ENCODE measurements at places on chromosomes 13 and 19. TPM values are rescaled to one million over a fixed set of nuclear protein-coding genes. Genes with fewer than 3 reads are reported as not detected.
A peak's percentile ranks its signal among the peaks of the same experiment; 100 is the strongest.

Gene CEACAM16
- total RNA-seq = not detected

Gene WDR87
- not detected for total RNA-seq

Gene AMER2
- not detected for total RNA-seq

Gene PSG4
- total RNA-seq = not detected

Gene IGFL2
- not detected for total RNA-seq

Gene SEMA6B
- 0.91 TPM for total RNA-seq

Gene DAND5
- not detected for total RNA-seq

Gene C19orf81
- total RNA-seq = not detected

DNA sequence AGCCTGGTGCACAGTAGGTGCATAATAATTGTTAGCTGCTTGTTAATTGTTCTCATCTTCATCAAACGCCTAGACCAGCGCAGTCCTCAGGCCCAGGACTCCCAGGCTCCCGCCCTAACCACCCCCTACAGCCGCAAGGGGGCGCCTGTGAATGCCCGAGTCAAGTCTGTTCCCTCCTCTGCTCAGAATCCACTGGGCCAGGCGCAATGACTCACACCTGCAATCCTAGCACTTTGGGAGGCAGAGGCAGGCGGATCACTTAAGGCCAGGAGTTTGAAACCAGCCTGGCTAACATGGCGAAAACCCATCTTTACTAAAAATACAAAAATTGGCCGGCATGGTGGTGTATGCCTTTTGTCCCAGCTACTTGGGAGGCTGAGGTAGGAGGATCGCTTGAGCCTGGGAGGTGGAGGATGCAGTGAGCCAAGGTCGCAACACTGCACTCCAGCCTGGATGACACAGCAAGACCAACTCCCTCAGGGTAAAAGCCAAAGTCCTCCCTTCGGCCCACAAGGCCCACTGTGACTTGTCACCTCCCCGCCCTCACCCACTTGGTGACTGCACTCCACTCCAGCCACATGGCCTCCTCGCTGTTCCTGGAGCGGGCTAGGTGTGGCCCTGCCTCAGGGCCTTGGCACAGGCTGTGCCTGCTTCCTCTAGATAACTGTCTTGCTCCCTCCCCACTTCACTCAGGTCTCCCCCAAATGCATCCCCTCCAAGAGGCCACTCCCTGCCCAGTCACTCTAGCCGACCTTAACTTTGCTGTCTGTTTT lies 9.1 kb downstream of the ZNF653 start:
- no peaks in the 10 kb centered on the region for H3K36me3 ChIP-seq
- no peaks in the 10 kb centered on the region for H3K27me3 ChIP-seq
- no peak overlapping the region for H3K27ac ChIP-seq
- peak; percentile 49 for DNase-seq
- H3K4me3 ChIP-seq = no peak overlapping the region

DNA sequence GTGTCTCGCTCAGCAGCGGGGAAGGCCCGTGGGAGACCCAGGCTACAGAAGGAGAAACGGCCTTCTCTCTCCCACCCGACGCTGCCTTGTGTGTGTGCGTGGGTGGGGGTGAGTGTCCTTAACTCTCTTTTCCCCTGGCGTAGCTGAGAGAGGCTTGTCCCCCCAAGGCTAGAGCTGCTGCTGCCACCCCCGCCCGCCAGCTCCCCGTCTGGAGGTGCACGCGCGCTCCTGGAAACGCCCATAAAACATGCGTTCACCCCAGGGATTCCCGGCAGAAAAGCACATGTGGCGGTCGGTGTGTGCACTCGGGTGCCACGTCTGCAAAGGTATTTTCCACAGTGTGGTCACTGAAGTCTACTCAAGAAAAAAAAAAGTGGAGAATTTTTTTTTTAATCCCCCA lies 36.1 kb downstream of the GADD45B start:
- no peak for DNase-seq
- H3K36me3 ChIP-seq = no peaks in the 10 kb centered on the region
- peaks cover 3% of the 10 kb centered on the region for H3K4me1 ChIP-seq
- no peaks in the 10 kb centered on the region for H3K27me3 ChIP-seq

DNA sequence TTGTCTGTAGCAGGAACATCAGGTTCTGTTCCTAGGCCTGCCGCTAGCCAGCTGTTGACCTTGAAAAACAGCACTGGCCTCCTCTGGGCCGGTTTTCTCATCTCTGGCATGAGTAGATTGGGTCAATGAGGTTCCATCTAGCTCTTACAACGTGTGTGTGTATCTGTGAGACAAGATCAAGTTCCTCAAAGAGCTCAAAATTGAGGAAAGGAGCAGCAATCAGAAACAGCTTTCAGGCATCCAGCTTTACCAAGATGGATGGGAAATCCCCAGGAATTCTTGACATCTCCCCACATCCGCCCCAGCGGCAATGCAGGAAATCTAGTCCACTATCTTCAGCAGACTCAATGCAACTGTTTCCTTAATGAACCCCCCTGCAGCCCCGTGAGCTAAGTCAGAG lies 4.9 kb downstream of the FLT1 start:
- H3K4me3 ChIP-seq = no peak overlapping the region
- no peaks in the 10 kb centered on the region for H3K27me3 ChIP-seq
- H3K27ac ChIP-seq = no peak overlapping the region
- no peaks in the 10 kb centered on the region for H3K4me1 ChIP-seq
- DNase-seq = no peak

DNA sequence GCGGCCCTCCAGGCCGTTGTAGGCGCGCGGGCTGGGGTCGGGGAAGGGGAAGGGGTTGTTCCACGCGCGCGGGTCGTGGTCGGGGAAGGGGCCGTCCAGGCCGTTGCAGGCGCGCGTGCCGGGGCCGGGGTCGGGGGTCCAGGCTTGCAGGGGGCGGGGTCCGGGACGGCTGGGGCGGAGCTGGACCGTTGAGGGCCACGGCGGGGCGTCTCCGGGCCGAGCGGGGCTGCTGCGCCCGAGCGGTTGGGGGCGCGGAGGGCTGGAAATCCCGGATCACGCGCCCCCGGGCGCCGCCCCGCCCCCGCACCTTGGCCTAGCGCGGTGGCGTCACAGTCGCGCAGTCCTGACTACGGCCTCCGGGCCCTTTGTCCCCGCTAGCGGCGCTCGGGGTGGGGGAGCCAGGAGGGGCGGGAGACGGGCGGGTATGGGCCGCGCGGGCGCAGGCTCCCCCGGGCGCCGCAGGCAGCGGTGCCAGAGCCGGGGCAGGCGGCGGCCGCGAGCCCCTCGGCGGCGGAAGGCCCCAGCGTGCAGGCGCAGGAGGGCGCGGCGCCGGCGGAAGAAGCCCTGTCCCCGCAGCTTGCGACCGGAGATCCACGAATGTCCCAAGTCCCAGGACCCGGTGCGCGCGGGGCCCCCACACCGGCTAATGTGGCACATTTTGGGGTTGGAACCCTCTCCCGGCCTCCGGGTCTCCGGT lies 665 bp downstream of the GPX4 start:
- H3K4me3 ChIP-seq = peak overlapping the region; percentile 69
- peaks cover 41% of the 10 kb centered on the region for H3K4me1 ChIP-seq
- H3K36me3 ChIP-seq = peaks cover 8% of the 10 kb centered on the region
- H3K27ac ChIP-seq = peak overlapping the region; percentile 85
- DNase-seq = peak; percentile 79

DNA sequence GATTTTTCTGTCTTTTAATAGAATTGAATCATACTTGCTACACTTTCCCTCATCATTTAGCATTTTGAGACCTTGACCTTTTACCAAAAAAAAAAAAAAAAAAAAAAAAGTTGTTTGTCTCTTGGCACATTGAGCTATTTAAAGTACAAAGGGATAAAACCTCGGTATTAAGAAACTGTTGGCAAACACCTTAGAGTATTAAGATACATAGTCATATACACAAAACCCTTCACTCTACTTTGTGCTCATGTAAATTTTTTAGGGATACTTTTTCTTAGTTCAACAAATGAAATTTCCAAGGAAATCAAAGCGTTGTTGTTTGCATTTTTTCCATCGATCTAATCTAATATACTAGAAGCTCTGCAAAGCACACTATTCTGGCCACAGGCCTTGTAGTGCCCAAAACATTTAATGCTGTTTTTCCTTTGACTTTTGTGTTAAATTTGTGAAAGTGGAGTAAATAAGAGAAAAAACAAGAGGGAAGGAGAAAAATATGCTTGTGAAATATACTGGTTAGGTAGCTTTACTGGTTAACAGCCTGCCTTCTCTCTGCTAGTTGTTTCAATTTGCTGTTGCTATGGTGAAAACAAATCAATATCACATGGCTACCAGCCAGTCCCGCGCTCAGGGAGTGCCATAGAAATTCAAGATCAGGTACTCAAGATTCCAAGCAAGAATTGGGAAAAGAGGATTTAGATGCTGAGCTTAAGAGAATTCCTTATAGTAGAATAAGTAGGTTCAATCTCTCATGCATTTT lies 2.6 kb downstream of the MBNL2 start:
- H3K4me3 ChIP-seq = peak overlapping the region; percentile 73
- DNase-seq = peak; percentile 60
- H3K36me3 ChIP-seq = no peaks in the 10 kb centered on the region
- H3K27ac ChIP-seq = peak overlapping the region; percentile 78
- H3K4me1 ChIP-seq = peaks cover 47% of the 10 kb centered on the region
- no peaks in the 10 kb centered on the region for H3K27me3 ChIP-seq

- H3K4me1 ChIP-seq = no peaks in the 10 kb centered on the region
- H3K27ac ChIP-seq = no peak overlapping the region
Observed at GRCh38 chr13:27309967-27310598, 39.5 kb downstream of the RASL11A start.

DNA sequence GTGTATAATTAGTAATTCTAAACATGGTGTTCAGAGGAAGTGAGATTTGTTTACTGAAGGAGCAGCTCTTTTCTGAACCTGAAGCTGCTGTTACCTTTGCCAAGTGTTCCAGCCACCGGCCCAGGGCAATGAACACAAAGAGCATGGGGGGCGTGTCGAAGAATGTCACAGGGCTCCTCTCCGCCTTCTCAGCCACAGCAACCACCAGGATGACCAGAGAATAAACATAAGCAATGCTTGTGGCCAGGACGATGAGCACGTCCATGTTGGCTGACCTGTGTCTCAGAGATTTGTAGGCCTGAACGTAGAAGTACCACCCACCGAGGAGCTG lies 53.1 kb downstream of the ATP7B start:
- DNase-seq = no peak
- no peaks in the 10 kb centered on the region for H3K27me3 ChIP-seq
- H3K27ac ChIP-seq = no peak overlapping the region

GRCh38 chr19:8209462-8210378 lies 550 bp downstream of the CERS4 start:
- no peaks in the 10 kb centered on the region for H3K36me3 ChIP-seq
- H3K4me1 ChIP-seq = peaks cover 15% of the 10 kb centered on the region
- H3K27me3 ChIP-seq = no peaks in the 10 kb centered on the region
- peak overlapping the region; percentile 87 for H3K4me3 ChIP-seq
- peak; percentile 87 for DNase-seq

DNA sequence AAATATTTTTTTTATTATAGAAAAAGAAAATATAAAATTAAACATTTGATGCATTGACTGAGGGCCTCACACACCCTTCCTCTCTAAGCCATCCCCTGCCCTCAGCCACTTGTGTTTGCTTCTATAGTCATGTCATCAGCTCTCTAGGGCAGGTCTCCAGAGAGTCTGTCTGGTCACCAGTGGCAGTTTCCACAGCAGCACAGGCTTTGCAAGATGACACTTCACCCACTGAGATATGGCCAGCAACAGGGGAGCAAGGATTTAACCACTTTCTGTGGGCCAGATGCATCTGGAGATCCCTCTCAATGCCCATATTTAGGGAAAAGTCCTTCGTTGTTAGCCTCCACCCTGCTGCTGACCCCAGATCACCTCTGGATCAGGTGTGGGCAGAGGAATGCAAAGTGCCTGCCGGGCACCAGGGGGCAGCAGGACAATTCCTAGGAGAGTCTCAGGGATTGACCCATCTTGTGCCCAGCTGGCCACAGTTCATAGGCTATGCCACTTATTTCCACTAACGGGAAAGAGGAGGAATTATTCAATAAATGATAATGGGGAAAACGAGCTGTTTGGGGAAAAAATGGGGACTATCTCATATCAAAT lies 4.8 kb downstream of the ABCC4 start:
- no peak overlapping the region for H3K27ac ChIP-seq
- no peaks in the 10 kb centered on the region for H3K36me3 ChIP-seq
- no peak for DNase-seq
- peaks cover 7% of the 10 kb centered on the region for H3K4me1 ChIP-seq
- no peak overlapping the region for H3K4me3 ChIP-seq

DNA sequence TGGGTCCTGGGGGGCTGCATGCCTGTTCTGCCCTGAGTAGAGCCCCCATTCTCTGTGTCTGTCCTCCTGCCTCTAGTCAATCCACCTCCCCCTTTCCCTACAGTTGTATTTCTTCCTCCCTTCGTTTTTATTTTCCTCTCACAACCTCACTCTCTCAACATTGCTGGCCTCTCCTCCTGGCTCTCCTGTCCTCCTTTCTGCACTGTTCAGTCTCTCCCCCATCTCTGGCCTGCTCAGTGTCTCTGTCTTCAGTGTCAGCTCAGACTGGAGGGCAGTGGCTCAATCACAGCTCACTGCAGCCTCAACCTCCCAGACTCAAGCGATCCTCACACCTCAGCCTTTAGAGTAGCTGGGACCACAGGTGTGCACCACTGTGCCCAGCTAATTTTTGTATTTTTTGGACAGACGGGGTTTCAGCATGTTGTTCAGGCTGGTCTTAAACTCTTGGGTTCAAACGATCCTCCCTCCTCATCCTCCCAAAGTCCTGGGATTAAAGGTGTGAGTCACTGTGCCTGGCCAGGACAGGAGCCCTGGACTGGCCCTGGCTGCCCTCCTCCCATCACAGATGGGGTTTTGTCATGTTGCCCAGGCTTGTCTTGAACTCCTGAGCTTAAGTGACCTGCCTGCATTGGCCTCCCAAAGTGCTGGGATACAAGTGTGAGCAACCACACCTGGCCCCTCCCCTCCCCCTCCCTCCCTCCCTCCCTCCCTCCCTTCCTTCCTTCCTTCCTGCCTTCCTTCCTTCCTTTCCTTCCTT lies 32.0 kb upstream of the IGFL1 start:
- no peaks in the 10 kb centered on the region for H3K36me3 ChIP-seq
- H3K27ac ChIP-seq = no peak overlapping the region
- H3K4me1 ChIP-seq = no peaks in the 10 kb centered on the region
- H3K27me3 ChIP-seq = peaks cover 7% of the 10 kb centered on the region
- DNase-seq = no peak

DNA sequence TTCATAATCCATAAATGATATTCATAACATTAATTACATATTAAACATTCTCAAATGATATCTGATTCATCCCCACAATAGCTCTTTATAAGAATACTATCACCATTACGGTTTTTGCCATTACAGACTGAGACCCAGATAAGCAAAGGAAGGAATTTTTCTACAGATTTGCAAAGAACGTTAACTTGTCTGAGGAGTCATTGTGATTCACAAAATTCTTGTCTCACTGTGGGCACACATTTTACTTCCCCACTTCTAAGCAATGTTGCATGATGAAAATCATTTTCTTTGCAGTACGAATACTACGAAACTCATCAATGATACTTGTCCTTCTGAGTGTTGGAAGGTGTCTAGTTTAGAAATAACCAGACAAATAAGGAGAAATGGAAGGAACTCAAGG lies 70.1 kb downstream of the NALCN start:
- no peaks in the 10 kb centered on the region for H3K27me3 ChIP-seq
- no peaks in the 10 kb centered on the region for H3K36me3 ChIP-seq
- no peak overlapping the region for H3K4me3 ChIP-seq

Data from CD8-positive, alpha-beta memory T cell (primary cell).